ENCODE measurements at places on chromosomes 6 and 20. TPM values are rescaled to one million over a fixed set of nuclear protein-coding genes. Genes with fewer than 3 reads are reported as not detected.

DNA sequence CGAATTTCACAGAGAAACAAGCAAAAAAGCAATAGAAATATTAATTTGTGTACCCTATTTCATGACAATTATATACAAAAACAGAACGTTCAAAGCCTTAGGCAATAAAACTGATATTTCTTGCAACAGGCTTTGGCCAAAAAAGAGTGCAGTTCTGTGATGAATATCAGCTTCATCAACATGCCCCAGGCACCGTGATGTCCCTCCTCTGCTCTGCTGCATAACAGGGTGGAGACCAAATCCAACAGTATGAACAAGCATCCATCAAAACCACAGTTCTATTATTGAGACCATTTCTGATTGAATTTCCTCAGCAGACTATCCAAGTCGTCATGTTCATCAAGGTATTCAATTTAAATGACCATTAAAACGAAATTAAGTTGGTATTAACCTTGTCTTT lies 722.6 kb upstream of the NRSN1 start:
- no peak for DNase-seq

DNA sequence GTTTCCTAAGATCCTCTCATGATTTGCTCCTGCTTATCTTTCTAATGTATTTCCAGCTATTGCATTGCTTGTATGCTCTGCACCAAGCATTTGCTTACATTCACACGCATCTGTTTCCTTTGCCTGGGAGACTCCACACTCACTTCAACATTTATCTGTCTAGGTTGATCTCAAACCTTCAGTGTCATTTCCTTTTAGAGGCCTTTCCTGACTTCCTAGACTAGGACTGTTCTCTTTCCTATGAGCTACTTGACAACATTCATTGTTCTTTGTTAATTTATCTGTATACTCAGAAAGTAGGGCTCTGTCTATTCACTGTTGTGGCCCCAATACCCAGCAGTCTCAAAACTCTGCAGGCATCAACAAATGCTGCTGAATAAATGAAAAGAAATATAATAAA lies 84.4 kb downstream of the WASF1 start:
- no peak for DNase-seq

DNA sequence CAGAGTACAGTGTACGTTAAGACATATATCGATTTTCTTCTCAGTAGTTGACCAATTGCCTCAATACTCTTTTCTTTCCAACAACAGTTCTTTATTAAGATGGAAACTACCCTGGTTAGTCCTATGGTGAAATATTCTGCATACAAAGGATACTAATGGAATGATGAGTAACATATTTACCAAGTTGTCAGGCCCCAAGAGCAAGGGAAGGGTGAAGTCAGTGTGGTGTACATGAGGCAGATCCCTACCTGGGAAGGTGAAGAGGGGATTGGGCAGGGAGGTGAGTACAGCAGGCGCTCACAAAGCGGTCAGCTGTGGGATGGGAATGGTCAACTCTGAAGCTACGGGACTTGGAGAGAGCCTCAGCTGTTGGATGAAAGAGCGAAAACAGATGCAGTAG lies 29.7 kb downstream of the GJA1 start:
- DNase-seq: no peak

DNA sequence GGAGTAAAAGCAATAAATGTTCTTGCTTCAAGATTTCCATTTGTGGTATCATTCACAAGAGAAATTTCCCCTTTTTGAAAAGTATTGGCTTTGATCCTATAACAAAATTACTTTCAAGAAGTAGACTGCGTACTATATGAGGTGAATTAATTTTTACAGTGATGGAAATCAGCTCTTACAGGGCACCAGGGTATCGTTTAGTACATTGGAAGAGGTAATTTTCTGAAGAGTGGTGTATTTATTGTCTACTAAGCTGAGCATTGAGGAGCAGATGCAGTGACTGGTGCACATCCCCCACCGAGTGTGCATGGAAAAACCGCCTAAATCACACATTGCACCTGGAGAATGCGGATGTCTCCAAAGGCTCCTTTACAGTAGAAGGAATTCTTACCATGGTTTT lies 209.5 kb downstream of the SAMD5 start:
- DNase-seq: no peak

GRCh38 chr20:699811-700338 lies 24.3 kb upstream of the SCRT2 start:
- no peak for DNase-seq

The SAMD10 gene
- 0.83 TPM for total RNA-seq

The RBBP8NL gene
- total RNA-seq: not detected

The SLC4A11 gene
- total RNA-seq: 0.91 TPM

The LRRN4 gene
- total RNA-seq: not detected

The SLC13A3 gene
- total RNA-seq: 4.2 TPM

The CPNE5 gene
- total RNA-seq: 12.9 TPM

All from uterus (tissue), 4 donors.